Panc1 (cell line): ENCODE measurements at places on chromosomes 2 and 18.
A peak's percentile ranks its signal among the peaks of the same experiment; 100 is the strongest.

GRCh38 chr2:161159456-161160225 is 587 bp upstream of the TANK start:
- DNase-seq = no peak

- DNase-seq = no peak
These were observed 167.1 kb downstream of the ESCO1 start for GRCh38 chr18:21433436-21433835.

DNA sequence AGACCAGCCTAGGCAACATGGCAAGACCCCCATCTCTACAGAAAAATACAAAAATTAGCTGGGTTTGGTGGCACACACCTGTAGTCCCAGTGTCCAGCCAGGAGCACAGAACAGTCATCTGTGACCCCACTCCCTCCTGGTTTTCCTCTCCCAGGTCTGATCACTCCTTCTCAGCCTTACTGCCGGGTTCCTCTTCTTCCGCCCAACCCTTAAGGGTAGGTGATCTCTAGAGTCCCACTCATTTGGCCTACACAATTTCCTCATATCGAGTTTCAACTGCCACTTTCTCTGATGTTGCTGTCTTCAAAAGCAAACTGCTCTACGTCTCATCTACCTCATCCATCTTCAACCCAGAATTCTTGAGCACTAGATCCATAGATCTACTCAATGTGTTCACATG is 13.4 kb upstream of the MAT2A start:
- no peak for DNase-seq

DNA sequence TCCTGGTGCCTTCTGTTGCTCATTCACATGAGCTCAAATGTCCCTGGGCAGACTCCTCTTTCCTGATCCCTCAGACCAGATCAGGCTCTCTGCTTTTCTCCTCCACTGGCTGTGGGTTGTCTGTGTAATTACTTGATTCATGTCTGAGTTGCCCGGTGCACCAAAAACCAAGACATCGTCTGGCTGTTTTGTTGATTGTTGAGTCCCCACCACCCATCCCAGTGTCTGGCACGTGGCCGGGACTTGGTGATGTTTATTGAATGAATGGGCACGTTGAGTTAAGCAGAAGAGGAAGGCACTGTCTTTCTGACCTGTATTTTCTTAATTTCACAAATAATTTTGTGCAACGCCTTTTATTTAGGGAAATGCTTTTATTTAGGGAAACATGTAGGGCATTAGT is 499.1 kb upstream of the HS6ST1 start:
- DNase-seq = no peak

GRCh38 chr2:85132834-85133637 is at the start of gene TCF7L1:
Gene TCF7L1, plus strand, starts transcription at chr2:85133392. Its CDS starts 293 bp downstream, at chr2:85133685.
- DNase-seq = peak; percentile 15

DNA sequence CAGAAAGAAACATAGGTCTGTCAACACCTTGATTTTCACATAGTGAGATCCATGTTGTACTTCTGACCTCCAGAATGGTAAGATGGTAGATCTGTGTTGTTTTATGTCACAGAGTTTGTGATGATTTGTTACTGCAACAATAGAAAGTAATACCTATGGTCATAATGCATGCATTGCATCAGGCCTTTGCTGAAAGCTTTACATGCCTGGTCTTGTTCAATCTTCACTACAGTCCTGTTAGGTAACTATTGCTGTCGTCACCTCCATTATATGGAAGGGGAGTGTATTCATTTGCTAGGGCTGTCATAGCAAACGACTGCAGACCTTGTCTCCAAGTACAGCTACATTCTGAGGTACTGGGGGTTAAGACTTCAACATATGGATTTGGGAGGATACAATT is 243.5 kb downstream of the ANAPC1 start:
- DNase-seq = no peak

DNA sequence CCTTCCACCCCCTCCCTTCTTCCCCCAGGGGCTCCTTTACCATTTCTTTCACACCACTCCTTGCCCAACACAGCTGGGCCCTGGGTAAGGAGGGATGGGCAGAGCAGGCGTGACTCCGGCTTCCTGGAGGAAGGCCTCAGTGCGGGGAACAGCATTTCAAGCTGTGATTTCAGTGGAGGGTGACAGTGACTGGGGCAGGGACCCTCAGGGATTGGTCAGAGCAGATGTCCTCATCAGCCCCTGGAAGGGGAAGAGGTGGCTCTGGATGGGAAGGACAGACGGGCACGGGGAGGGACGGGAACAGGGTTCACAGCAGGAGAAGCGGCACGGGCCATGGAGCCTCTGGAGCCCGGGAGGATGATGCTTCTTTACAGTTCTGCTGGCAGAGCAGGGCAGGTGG is 130.8 kb upstream of the TWIST2 start:
- no peak for DNase-seq

DNA sequence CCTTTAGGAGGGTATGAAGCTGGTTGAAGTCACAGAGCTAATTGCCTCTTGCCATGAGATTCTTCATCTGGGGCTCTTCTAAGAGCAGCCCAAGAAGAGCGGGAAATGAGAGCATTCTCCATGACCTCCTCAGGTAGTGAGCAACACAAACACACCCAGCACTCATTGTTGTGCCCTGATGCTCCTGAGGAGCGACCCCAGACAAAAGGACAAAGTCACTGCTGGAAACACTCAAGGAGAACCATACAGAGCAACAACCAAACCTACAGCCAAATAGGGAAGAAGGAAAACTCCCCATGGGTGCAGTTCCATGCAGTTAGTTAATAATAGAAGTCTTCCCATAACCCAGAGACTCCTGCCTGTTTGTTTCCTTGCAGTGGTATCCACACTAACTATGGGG is 426.0 kb upstream of the CRIM1 start:
- DNase-seq = no peak

DNA sequence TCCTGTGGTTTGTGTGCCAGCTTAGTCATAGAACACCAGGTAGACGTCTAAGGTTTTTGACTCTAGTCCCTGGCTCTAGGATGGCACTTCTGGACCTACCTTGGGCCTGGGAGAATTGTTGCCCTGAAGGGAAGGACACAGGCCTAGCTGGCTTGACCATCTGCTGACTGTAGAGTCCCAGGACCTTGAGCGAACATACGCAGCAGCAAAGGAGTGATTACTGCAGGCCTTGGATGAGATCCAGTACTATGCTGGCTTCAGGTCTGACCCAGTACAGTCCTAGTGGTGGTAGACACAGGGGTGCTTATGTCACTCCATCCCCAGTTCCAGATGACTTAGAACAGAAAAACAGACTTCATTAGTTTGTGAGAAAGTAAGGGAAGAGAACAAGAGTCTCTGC is 37.7 kb downstream of the ST8SIA3 start:
- DNase-seq = no peak

DNA sequence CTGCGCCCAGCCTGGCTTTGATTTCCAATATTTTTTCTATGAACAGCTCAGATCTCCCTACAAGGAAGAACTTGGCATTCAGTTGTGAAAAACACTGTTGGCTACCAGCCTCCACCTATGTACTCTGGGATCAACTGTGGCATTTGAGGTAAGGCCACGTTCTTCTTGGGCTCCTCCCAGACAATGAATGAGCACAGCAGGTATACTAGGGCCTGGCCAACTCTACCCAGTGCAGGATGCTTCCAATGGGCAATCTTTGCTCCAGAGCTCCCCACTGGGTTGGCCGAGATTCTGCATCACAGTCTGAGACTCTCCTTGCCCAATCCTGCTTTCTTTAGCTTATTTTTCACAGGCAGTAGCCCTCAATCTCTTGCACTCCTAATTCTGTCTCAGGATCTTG is 75.9 kb downstream of the TMEM131 start:
- no peak for DNase-seq

- no peak for DNase-seq
These were observed 119.2 kb upstream of the FHL2 start for GRCh38 chr2:105517814-105518705.

- DNase-seq = no peak
These were observed 21.5 kb upstream of the TNS1 start for GRCh38 chr2:218024336-218024735.

DNA sequence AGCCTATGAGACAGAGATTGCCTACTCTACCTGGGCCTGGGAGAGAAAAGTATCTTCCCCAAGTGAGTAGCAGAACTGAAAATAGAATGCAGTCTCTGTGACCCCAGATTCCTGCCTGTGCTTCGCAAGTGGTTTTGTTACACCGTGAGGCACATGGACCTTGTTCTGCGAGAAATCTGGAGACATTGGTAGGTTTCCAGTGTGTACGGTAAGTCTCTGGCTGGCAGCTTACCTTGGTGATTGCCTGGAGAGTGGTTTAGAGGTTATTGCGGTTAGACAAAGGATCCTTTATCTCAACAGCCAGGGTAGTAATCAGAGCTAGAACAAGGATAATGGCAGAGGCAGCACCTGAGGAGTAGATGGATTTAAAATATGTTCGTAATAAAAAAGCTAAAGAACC is 606.0 kb upstream of the GCFC2 start:
- no peak for DNase-seq

DNA sequence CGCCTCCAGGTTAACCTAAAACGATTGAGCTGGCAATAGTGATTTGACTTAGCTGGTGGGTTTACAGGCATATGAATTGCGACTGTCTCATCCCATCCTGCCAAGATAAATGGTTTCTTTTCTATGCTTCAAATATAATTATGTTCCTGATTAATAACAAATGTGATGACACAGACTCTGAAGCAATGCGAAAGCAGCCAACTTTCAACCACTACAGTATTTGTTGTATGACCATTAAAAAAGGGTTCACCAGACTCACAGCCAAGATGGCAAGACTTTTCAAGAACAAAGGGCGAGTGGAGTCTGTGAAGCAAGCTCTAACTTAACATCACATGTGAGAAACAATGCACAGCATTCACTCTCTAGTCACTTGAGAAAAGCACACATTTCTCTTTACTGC is 186.6 kb downstream of the PID1 start:
- DNase-seq = no peak

DNA sequence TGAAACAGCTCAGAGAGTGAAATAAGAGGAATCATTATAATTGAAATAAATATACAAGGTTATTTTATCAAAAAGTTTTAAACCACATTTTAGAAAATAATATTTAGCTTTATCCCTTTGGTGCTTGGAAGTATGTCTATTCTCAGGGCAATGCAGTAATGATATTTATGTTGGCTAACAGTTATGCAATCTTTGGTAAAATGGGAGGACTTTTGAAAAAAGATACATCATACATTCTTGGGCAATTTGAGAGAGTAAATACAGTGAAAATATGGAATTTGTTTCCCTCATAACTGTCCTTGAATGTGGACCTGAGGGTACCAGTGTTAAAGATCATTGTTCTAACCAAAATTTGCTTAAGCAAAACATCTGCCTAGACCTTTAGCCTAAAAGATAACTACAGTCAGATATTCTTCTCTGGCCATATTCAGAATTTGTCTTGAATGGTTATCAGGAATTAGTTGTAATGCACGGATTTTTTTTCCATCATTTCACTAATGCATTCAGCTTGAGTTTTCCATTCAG is 137.2 kb downstream of the LRRTM1 start:
- no peak for DNase-seq

GRCh38 chr2:217945530-217945929 is 57.3 kb downstream of the TNS1 start:
- DNase-seq = no peak

DNA sequence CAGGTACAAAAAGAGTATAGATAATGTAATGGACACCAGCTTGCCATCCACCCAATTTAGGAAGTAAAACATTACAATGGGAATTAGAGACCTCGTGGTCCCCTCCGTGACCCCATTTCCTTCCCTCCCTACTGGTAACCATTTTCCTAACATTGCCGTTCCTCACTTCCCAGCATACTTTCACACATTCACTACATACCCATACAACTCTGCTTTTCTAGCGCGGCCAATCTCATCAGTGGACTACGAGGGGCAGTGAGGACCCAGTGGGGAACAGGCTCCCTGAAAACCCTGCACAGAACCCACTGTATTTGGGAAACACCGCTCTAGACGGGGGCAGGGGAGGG is 1.1 kb downstream of the ENOSF1 start:
- no peak for DNase-seq

- DNase-seq = no peak
These were observed 107.0 kb downstream of the PDE1A start for GRCh38 chr2:182319556-182320505.
